EL (cell line): ENCODE measurements at places on chromosomes 16 and 17.

GRCh38 chr17:4786516-4786915 is 352 bp upstream of the VMO1 start:
- DNase-seq, result no peak

GRCh38 chr17:3888343-3889171 is 4.3 kb downstream of the CAMKK1 start:
- peak; percentile 95 for DNase-seq

DNA sequence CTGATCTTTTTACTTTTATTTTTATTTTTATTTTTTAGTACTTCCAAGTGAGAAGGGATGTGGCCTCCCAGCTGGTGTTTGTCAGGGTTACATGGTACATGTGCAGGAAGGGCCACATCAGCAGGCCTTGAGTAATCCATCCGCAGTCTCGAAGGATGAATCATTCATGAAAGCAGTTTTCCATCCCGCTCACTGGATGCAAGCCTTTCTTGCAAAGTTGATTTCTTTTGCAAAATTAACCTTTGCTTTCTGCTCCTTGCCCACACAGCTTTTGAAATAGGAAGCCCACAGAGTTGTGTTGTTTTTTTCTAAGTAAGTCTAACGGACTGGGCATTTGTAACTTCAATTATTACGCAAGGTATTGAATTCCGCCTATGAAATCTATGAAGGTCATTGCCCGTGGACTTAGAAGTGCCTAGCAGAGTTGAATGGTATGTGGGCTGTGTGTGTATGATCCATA is 157.4 kb downstream of the PRKCA start:
- peak; percentile 98 for DNase-seq

- DNase-seq, result no peak
Measured at GRCh38 chr16:79282806-79283205, 317.7 kb downstream of the MAF start.

- DNase-seq, result no peak
Measured at GRCh38 chr17:4936436-4936835, 3.4 kb downstream of the SLC25A11 start.

- DNase-seq, result peak; percentile 71
Measured at GRCh38 chr17:6435968-6436367, 1.0 kb upstream of the AIPL1 start.

GRCh38 chr17:30218799-30219198 is 16.7 kb downstream of the SLC6A4 start:
- DNase-seq, result no peak

DNA sequence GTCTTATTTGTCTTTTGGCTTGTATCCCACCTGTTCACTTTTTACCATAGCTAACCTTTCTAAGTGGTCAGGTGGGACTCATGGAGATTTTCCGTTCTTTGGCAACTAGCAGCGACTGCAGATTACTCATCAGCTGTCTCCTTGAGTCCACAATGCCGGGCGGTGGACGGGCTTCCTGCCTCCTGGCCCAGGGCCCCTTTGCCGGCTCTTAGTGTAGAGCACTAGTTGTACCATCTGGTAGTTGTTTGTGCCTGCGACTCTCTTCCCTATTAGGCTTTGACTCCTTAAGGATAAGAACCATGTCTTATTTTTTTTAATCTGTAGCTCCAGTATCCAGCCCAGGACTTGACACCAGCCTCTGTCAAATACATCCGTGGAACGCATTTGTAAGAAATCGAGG is 399.9 kb downstream of the WWOX start:
- DNase-seq, result no peak

DNA sequence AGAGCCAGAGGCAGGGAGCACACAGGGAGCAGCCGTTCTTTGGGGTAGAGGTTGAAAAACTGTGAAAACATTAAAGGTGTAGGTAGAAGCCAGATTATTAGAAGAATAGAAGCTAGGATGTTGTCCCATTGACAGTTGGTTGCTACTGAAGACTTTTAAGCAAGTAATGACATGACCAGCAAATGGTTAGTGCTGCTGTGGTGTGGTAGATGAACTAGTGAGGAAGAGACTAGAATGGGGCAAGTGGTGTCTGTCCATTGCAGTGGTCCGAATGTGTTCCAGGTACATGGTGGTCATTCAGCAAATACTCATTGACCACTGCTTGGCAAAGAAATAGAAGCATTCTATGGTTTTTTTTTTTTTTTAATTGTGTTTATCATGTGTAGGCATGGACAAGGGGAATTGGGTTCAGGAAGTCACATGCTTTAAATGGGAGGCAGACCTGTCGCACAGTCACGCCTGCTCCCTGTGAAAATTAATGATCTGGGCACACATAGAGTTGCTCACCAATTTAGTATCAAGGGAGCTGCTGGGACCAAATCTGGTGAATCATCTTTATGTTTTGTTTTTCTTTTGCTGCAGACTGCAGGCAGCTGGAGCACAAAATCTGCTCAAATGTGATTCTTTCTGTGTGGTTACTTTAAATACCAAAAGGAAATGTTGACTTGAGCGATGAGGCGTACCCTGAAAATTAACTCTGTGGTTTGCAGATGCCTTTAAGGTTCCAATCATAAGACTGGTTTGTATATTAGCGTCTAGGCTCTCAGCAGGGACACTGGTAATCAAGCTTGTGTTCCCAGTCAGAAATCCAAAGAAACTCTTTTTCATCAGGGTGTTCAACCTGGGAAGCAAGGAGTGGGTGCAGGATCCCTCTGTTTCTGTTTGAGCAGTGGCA is 30.7 kb downstream of the YPEL2 start:
- DNase-seq, result peak; percentile 91

- no peak for DNase-seq
Measured at GRCh38 chr17:4490637-4491061, 8.0 kb upstream of the SPNS2 start.
